ENCODE measurements at places on chromosomes 3 and 15.

- DNase-seq, result no peak
Observed at GRCh38 chr3:194450341-194450740, 36.5 kb downstream of the ATP13A3 start.

DNA sequence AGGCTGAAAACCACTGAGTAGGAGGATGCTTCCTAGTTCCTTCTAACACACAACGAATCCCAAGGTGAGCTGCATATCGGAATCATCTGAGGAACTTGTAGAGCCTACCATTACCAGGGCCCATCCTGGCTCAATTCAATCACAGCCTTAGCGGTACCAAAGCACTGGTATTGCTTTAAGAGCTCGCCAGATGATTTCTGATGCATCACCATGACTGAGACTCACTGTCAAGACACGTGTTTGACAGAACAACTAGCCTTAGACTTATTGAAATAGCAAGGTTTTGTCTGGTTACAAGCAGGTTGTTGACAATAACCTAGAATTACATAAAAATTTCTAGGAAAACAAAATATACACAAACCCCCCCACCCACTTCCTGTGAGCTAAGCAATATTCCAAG, 68.5 kb downstream of the CBLB start:
- no peak for DNase-seq

DNA sequence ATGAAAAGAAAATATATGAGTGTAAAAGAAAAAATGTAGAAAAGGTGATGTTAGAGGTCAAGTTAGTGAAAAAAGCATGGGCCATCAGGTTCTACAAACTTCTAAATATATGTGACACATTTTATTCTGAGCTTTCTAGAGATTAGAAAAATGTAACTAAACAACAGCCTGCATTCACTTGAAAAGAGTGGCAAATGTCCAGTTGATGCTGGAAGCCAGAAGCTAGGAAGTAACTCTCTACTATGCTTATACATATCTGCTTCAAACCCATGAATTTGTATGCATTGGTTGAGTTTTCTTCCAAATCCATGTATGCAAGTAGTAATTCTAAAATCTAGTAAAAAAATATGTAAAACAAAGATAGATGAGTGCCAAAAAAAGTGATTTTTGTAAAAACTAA, 123.5 kb downstream of the TGFBR2 start:
- no peak for DNase-seq

- DNase-seq, result no peak
Observed at GRCh38 chr3:130826516-130827182, 67.2 kb upstream of the ATP2C1 start.

GRCh38 chr15:58311556-58311955, 120.2 kb upstream of the LIPC start:
- DNase-seq, result no peak

DNA sequence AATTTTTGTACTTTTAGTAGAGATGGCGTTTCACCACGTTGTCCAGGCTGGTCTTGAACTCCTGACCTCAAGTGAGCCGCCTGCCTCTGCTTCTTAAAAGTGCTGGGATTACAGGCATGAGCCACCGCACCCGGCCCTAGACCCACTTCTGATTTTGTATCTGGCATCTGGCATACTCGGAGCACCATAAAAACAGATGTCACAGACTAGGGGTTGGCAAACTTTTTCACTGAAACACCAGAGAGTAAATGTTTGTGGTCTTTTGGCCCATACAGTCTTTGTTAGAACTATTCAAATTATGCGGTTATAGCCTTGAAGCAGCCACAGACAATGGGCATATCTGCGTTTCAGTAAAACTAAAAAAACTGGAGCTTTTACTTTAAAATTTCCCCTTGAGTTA, 110.7 kb downstream of the TJP1 start:
- no peak for DNase-seq

GRCh38 chr15:66095871-66096687, 157.5 kb downstream of the MEGF11 start:
- DNase-seq, result no peak

GRCh38 chr3:20043396-20043795, 3.1 kb downstream of the KAT2B start:
- peak; percentile 1 for DNase-seq

DNA sequence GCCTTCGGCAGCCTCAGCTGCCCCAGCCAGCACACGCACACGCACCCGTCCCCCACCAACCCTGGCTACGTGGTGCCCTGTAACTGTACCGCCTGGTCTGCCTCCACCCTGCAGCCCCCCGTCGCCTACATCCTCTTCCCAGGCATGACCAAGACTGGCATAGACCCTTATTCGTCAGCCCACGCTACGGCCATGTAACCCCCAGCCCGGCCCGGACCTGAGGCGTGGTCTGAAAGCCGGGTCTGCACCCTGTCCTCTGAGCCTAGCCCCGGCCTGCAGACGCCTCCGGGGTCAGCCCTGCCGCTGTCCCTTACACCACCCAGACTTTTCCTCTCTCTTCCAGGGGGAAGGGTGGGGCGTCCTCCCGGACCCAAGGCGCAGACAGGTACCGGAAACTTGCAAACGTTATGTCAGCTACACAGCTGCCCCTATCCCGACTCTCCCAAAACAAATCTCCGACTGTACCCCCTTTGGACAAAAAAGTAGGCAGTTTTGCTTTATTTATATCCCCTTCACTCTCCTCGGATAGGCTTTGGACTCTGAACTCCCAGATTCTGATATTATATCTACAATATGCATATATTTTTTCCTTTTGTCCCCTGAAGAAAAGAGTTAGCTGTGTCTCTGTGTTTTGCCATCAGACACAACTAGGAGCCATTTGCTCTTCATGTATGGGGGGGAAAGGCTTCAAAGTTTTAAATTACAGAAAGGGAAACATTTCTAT, 1.4 kb downstream of the SOX14 start:
- no peak for DNase-seq

DNA sequence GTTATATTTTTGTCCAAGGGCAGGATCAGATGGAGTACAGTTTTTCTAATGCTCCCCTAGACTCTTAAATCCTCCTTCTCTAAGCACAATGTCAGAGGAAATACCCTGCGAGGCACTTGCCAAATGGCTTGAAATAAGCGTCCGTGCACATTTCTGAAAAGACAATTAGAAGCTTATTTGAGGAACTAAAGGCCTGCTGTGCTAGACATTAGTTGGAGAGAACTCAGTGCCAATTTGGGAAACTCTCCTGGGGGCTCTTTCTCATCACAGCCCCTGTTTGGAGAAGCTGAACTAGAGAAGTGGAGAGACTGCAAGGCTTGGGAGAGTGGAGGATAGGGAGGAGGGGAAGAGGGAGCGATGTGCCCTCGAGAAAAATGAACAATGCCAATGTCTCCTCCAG, 247.6 kb upstream of the C2CD4B start:
- DNase-seq, result no peak

- no peak for DNase-seq
Observed at GRCh38 chr3:157738441-157738840, 235.2 kb upstream of the VEPH1 start.

DNA sequence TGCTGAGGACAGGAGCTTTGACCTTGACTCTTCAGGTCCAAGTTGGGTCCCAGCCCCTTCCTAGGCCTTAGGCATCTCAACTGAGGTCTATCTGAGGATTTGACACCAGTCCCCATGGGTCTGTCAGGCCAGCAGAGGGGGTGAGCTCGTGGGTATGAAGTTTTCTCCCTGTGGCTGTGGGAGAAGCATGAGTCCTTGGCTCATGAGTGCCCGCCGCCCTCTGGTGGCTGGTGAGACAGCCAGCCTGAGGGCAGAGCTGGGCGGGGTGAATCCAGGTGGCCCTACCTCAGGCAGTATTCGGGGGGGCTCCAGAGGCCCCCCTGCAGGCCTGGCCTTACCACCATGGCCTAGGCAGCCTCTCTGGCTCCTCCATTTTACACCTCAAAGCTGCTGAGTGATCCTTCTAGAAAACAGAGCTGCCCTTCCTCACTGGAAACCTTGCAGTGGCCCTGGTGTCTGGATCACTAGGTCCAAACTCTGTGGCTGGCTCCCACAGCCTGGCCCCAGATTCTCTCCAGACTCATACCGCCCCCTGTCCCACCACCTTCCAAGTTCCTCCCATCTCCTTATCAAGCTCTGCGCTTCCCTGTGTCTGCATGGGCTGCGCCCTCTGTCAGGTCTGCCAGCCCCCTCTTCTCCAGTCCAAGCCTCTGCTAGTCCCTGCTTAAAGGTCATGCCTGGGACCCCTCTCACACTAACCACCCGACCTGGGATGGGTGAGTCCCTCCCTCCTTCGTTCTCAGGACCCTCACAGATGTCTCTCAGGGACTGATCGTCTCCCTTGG, 16.1 kb downstream of the SH2D7 start:
- DNase-seq, result peak; percentile 78

All from NCI-H446 (cell line).